Activated T-helper 17 cell treated with anti-CD3 and anti-CD28 coated beads, Interleukin-2, amount 50 U/mL, for 72 hours (primary cell): ENCODE measurements at places on chromosomes 6 and 20.

GRCh38 chr20:4844751-4845465 lies 123.2 kb downstream of the PRND start:
- ATAC-seq: peak; percentile 67

DNA sequence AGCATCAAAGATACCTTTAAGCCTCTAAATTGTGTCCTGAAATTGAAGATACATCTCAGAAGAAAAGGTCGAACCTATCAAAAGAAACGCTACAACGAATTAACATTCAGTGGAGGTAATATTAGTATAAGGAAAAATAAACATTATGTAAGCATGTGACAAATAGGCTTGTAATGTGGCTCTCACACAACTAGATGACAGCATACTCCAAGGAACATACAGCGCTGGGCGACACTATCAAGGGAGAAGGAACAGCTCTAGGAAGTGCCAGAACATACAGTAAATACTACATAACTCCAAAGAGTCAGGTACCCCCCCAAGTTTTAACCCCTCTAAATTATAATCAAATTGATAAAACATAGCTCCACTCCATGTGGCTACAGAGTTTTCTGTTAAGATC lies 103.5 kb downstream of the LAMP5 start:
- no peak for ATAC-seq

DNA sequence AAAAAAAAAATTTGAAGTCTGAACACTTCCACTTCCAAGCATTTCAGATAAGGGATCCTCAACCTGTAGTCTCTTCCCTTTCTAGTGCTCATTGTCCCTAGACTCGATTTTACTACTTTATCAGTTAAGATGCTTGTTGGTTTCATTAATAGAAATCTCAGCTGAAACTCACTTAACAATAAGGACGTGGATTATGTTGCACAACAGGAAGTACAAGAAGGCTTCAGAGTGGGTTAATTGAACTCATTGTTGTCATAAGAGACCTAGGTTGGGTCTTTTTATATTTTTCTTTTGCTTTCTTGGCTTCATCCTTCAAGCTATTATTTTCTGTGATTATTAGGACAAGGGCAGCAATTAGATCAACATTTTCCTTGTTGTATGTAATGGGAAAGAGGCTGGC lies 175.2 kb downstream of the CDKAL1 start:
- ATAC-seq: no peak

DNA sequence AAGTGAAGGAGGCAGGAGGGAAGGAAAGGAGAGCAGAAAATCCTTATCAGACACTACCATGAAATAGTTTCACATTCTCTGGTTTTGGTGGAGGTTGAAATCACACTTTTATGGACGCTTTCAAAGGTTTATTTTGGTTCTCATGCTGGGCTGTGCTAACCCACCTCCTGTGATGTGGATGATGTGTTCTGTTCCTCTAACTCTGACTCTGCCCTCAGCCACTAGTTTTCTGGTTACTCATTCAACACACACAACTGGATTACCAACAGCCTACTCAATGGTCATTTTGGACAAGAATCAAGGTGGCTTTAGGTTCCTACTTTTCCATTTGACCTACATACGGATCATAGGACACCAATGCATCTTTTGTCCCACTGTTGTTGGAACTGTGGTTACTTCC lies 522.1 kb upstream of the BTBD3 start:
- ATAC-seq: no peak

GRCh38 chr6:119067091-119067490 lies 11.4 kb downstream of the FAM184A start:
- ATAC-seq: no peak

DNA sequence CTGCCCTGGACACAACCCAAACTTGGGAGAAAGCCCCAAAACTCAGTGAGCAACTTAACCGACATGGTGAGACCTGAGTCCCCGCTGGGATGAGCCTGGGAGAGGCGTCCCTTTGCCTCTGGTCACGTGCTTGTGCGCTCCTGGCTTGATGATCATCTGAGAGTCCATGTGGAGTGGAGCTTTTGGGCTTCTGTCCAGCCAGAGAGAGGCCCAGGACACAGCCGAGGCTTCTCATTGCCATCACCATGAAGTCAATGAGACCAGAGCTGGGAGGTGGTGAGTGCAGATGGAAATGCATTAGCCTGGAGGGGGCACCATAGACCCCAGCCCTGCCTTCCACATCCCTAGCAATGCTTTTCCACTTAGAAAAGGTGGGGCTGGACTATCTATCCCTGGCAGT lies 250.0 kb downstream of the SLC24A3 start:
- no peak for ATAC-seq

DNA sequence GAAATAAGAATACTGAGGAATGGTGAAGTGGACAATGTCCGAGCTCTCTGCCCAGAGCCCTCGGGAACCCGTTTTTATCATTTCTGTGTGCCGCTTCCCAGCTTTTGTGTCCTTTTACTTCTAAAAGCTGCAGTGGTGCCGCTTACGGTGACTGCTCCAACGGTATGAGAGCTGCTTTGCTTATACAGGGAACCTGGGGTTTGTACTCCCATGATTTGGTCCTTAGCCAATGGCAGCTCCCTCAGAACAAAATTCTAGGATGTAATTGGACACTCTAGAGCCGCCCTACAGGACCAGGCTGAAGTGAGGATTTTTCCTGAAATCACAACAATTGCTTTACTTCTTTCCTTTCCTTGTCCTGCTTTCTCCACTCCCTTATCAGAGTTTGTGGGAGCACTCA lies 24.2 kb upstream of the PCSK2 start:
- ATAC-seq: no peak

DNA sequence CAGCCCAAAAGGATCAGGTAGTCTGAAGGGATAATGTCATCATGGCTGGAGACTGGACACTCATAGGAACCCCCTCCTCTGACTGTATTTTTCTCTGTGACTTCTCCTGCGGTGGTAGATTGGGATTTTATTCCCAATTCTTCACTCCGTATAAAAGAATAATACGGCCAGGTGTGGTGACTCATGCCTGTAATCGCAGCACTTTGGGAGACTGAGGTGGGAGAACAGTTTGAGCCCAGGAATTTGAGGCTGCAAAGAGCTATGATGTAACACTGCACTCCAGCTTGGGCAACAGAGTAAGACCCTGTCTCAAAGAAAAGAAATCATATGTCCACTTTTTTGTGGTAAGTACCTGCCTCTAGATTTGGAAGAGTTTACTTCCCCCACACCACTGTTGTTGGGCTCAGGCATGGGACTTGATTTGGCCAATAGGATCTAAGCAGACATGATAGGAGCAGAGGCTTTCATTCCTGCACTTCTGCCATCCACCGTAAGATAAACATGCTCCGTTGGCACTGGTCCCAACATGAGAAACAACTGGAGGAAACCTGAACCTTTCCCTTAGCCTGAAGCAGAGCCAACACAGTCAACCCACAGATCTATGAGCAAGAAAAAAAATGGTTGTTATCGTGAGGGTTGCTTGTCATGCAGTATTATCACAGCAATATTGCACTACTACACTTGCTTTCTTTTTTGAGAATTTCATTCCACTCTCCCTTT lies 82.0 kb downstream of the JPH2 start:
- ATAC-seq: no peak

DNA sequence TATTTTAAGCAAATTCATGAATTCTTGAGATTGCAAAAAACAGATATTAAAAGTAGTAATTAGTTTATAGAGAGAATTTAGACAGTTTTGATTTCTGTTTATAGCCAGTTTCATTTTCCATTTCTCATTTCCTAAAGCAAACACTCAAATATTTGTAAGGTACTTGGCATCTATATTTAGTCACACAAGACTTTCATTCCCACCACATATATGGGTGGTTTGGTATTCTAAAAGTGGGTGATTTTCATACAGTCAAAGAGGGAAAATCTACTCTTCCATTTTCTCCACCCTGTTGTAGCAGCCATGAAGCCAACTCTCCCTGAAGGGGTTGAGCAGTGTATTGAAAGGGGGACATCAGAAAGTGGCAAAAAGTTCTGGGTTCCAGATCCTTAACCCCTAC lies 181.1 kb upstream of the SUPT3H start:
- ATAC-seq: peak; percentile 90

DNA sequence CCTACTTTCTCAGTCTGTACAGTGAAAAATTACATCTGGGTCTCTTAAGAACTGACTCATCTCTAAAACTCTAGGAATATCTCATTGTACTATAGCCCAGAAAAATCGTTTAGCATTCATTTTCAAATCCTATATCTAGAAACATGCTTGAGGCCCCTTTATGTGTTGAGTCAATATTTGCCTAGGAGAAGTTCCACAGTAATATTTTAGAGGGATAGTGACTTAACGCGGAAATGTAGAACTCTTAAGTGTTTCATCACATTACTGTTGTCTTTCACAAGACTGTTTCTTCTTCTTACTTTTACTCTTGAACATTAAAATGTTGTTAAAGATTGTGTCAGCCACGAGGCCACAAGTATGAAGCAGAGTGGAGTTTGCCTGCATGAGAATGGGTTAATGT lies 23.0 kb upstream of the MYLIP start:
- no peak for ATAC-seq

DNA sequence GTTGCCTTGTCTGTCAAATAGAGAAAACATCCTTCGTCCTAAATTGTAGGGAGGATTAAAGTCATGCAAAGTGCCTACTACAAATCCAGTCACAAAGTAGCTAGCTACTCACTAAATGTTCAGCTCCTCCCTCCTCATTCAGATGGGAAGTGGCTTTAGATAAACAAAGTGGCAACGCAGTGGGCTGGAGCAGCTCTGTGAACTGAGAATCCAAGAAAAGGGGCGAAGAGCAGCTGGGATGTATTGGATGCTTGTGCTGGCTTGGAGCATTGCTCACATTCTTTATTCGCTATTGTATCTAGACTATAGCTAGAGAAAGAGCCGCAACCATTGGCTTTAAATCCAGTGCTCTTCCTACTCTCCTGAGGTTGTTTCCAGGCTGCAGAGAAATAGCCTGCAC lies 10.3 kb downstream of the MOG start:
- ATAC-seq: no peak

DNA sequence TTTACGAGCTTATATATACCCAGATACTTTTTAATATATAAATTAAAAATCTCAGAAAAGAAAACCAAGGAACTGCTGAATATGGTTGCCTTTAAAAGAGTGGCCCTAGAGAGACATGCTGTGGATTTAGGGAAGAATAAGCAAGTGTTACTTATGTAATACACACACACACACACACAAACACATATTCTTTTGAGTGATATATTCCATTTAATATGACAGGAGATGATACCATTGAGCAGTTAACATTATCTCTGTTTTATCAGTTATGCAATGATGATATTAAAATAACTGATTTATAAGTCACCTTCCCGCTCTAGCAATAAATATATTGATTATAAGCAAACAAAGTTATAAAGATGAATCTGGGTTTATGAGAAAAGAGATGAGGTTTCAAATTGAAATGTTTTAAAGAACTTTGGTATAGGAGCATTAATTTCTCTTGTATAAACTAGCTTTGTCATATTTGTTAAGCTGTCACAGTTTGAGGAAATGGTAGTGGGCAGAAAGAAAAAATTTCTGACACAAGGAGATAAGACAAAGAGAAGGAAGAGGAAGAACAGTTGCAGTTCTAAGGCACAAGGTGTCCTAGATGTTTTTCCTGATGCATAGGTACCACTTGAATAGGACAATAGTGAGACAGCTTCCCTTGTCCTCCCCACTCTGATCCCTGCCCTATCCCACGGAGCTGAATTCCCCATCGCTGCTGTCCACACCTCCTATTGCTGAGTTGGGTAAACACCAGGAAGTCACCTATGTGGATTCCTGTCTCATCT lies 26.4 kb downstream of the GPX5 start:
- no peak for ATAC-seq

DNA sequence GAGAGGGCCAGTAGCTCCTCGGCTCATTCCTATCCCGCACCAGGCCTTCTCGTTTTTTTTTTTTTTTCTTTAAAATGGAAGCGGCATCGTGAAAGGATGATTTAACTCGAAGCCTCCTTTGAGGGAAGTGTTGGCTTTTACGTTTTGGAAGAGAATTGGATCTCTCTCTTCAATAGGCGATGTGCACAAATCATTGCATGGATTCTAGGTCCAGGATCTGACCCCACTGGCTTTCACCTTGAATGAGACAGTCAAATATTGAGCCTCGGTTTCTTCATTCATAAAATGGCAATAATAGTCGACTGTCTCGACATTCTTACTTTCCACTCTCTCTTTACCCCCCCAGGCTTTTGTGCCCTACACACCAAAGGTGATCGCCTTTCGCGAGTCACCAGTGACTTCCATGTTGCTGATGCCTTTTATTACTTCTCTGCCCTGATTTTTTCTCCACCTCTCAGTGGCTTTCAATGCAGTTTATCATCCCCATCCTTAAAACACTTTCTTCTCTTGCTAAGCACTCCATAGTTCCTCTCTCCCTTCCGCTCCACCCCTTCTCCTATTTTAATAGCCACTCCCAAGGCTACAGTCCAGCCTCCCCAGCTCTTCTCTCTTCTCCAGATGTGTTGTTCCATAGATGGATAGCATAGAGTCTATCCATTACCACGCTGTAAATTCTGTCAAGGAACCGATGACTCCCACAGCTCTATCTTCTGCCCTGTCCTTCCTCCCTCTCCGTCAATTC lies 473 bp upstream of the DTNBP1 start:
- no peak for ATAC-seq

DNA sequence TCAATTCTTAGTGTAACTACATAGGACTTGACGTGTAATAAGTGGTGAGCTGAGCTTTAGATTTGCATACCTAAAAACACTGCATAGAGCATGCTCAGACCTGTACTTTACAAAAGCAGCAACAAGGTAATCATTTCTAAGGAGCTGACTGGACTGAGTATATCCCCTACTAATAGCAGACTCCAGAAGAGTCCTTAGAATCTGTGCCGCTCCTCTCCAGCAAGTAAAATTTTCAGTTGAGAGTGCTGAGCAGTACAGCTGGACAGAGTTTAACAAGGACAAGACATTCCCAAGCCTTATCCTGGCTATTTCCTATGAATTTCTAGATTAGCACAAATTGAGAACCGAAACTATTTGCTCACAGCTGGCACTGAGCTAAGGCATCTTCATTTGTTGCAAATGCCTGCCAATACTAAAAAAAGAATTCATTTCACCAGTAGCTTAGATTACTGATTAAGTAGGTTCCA lies 26.1 kb upstream of the KLHL31 start:
- no peak for ATAC-seq

- ATAC-seq: no peak
Observed at GRCh38 chr20:17500826-17501225, 30.4 kb downstream of the BFSP1 start.

DNA sequence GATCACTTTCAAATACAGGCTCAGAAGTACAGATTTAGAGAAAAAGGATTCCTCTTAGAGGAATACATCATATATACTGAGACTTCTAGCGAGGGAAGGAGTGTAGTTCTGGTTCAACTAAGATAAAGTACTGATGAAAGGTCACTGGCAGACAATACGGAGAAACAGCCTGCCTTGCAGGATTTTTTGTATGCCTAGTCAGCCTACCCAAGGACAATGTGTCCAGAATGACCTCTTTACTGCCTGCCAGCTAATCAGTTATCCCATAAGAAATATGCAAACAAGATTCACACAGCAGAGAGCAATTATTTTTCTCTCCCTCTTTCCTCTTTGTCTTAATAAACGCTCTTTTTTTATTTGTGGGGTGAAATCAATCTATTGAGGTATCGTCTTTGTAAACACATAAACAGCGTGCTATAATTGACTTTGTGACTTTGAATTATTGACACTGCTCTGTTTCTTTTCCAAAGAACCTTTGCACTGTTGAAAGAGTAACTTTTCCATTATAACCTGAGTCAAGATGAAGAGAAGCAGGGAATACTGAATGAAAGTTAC lies 1.4 kb upstream of the TSPYL4 start:
- no peak for ATAC-seq

- ATAC-seq: no peak
Observed at GRCh38 chr6:90278129-90278528, 18.5 kb downstream of the BACH2 start.

GRCh38 chr6:111061508-111061907 lies 25.8 kb upstream of the SLC16A10 start:
- no peak for ATAC-seq
